ENCODE measurements at places on chromosomes 5 and 9.

DNA sequence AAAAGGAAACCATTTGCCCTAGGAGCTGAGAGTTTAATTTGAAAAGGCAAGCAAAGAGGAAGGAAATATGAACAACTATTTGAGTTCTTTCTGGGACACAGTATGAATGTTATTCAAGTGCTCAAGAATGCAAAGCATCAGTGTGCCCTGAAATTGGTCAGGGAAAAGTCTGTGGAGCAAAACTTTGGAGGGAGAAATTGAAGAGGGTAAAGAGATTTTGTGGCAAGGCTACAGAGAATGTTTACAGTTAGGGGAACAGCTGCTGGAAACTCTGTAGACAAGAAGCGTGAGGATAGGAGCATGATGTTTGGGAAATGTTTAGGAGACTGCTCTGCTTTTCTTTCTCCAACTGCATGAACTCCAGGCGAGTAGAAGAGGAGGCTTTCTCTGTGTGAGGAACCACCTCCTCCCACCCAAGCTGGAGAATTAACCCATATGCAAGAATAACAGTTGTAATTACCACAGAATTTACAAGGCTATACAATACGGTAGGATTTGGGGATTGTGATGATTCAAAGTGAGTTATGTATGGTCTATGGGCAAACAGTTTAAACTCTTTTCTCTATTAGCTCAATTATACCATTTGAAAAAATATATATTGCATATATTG lies 75.4 kb upstream of the IL7R start:
- DNase-seq, result no peak

DNA sequence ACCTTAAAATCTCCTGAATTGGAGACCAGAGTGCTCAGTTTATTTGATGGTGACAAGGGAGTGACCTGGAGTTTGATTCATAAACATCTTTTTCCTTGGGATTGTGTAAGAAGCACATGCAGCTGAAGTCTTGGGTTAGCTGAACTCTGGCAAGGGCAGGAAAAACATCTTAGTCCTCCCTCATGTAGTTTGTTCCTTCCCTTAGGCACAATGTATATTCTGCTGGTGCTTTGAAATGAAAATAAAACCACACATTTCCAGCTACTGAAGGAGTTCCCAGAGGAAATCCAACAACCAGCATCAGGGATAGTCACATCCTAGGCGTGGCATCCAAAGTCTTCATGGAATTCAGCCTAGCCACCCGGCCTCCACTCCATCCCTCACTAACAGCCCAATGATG lies 95.2 kb upstream of the PAPPA start:
- no peak for DNase-seq

DNA sequence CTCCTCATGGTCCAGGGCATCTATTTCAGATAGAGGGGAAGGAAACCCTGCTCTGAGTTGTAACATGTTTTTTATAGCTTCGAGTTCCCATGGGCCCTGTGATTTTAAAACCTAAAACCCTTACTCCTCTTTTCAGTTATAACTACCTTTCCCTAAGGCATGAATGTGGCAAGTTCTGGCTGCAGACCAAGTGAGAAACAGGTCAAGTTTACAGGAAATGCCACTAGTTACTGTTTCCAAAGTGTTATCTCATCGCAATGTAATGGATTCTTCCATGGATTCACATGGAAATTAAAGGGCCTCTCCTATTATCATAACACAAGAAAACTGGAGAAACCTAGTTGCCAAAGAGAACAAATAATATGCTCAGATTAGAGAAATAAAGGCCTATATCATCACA lies 574.5 kb upstream of the GRAMD2B start:
- no peak for DNase-seq

DNA sequence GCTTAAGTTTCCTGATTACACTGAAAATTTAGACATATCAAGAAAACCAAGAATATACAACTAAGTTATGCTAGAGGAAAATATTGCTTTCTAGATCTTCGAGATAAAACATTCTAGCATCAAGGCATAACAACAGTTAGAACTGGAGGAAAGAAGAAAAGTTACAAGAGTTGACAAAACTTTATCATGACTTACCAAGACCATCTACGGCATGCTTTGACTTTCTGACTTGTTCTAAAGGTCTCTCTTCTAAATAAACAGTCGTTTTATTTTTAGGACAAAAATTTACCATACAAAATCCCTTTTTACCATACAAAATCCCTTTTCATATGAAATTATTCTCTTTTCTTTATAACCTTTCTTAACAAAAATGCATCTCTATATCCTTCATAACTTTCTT lies 1110.1 kb upstream of the CDH10 start:
- no peak for DNase-seq

DNA sequence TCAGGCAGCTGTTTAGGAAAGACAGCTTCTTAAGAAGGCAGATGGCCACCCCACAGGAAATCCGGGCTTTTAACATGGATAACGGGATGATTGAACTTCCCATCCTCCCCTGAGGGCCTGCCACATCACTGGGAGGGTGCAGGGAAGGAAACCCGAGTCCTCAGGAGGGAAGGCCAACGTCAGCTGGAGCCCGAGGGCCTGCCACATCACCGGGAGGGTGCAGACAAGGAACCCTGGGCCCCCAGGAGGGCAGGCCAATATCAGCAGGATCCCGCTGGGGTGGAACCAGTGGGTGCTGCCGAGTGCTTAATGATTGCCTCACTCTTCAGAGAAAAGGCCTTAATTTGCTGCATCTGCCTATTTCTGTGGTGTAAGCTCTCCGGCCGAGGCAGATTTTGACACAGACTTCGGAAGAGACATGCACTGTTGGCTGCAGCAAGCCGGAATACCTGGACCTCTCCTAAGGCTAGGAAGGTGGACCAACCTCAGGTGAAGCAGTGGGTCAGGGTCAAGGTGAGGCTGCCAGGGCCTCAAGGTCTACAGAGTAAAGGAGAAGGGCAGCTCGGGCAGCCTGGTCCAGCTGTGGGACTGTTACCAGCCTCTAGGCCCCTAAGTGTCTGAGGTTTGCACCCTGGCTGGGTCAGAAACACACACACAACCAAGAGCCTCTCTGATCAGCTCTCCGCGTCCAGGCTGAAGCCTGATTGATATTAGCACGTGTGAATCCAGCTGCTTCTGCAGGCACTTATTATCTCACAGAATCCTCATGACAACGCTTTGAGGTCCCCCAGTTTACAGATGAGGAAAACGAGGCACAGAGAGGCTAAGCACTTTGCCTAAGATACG lies 14.8 kb upstream of the COL5A1 start:
- no peak for DNase-seq

GRCh38 chr5:73654171-73654811 lies 28.3 kb downstream of the ARHGEF28 start:
- DNase-seq, result no peak

DNA sequence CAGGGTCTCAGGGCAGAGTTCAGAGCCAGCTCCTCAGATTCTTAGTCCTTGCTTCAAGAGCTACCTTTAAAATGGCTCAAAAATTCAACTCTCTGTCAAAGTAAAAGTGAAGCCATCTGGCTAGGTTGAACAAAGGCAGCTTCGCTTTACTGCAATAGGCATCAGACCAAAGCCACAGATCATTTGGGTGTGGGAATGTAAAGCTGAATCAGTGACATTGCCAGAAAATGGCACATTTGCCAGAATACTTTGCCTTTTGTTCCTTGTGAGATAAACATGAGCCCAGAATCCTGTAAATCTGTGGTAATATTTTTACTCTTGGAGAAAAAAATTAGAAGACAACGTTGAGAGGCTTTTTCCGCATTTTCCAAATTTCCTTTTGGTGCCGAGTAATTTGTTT lies 210.5 kb downstream of the PALM2AKAP2 start:
- DNase-seq, result no peak

DNA sequence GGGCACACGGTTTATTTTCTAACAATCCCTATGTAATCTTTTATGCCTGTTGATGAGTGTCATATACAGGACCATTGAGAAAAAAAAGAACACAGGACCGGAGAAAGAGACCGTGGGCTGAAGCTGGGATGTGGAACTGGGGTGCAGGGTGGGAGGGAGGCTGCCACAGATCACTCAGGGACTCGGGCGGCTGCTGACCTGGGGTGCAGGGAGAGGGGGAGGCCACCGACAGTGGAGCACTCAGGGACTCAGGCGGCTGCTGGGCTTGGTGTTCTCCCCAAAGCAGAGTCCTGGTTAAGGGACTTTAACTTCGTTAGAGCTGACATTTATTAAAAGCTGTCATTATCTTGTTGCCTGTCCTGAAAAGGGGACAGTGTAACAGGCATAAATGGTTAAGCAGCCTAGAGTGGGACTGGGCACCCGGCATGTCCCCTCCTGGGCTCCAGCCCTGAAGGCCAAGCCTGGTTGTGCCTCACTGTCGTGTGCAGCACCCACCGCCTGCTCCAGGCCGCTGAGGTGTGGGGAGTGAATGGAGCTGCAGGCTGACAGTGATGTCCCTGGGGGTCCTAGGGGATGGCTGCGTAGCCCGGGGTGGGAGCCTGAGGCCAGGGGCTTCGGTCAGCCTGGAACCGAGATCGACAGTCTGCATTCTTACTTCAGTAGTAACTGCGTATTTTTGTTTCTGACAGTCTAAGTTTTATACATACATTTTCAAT lies 14.0 kb downstream of the NDUFS6 start:
- DNase-seq, result no peak

DNA sequence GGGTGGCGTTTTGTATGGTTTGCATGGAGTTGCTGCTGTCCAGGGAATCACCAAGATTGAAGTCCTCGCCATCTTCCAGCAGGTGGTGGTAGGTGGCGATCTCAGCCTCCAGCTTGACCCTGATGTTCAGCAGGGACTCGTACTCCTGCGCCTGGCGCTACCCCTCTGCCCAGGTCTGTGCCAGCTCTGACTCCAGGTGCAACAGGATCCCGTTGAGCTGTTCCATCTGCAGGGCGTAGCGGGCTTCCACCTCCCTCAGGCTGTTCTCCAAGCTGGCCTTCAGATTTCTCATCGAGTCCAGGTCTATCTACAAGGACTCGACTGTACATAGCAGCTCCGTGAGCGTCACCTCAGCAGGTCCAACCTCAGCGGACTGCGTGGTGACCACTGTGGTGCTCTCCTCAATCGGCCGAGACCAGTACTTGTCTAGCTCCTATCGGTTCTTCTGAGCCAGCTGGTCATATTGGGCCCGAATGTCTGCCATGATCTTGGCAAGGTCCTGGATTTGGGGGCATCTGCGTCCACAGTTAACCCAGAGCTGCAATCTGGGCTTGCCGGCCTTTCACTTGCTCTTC lies 1584.8 kb upstream of the ACO1 start:
- no peak for DNase-seq

- no peak for DNase-seq
Measured at GRCh38 chr5:67178085-67178484, 18.5 kb downstream of the CD180 start.

- DNase-seq, result no peak
Measured at GRCh38 chr5:133035224-133035623, 8.9 kb upstream of the ZCCHC10 start.

- DNase-seq, result no peak
Measured at GRCh38 chr9:14585730-14586473, 107.3 kb downstream of the ZDHHC21 start.

DNA sequence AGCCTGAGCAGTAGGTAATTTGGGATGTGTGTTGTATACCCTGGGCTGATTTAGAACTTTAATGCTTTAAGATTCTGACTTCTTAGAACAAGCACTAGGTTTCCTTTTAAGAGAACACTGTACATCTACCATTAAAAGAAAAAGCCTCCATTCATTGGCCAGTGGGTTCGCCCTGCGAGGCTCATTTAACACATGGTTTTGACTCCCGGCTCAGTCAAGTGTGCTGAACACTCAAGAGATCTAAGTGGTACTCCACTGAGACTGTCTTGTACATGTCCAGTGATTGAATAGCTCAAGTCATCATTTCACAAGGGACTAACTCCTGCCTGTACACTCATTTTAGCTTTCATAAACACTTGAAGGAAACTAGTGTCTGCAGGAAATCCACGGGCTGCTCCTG lies 3.9 kb downstream of the FUBP3 start:
- no peak for DNase-seq

DNA sequence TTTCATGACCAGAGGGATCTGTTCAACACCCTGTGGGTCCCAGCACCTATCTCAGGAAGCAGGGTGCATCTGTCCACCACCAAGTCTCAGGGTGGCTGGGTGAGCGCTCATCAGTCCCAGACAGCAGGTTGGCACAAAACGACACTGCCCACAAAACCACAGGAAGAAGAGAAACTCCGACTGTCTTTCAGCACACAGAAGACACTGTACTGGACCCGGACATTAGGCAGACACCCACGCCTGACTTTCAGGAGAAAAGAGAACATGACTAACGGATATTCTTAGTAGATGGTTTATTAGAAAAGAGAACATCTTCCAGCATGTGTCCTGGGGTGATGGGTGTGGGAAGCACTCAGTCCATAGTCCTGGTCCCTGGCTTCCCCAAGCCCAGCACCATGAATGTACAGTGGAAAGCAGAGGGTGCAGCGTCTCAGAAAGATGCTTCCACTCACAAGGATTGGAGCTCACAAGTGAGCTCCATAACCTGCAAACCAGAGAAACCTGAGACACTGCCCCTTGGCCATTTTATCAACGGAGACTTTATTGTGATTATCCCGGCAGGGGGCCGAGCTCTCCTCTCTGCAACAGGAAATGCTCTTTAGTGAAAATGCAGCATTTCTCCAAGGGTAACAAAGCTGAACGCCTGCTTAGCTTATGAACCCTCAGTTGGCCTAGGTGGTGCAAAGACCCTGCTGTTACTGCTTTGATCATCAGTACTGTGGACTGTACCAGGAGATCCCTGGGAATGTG lies 35.8 kb upstream of the LCP2 start:
- DNase-seq, result no peak

- no peak for DNase-seq
Measured at GRCh38 chr5:131661933-131662332, 26.9 kb upstream of the RAPGEF6 start.

- DNase-seq, result no peak
Measured at GRCh38 chr5:179668391-179668790, 12.4 kb downstream of the CBY3 start.

GRCh38 chr5:33608344-33609041 lies 167.7 kb downstream of the TARS1 start:
- DNase-seq, result peak; percentile 34

- no peak for DNase-seq
Measured at GRCh38 chr9:135819905-135820304, 87.4 kb downstream of the CAMSAP1 start.

DNA sequence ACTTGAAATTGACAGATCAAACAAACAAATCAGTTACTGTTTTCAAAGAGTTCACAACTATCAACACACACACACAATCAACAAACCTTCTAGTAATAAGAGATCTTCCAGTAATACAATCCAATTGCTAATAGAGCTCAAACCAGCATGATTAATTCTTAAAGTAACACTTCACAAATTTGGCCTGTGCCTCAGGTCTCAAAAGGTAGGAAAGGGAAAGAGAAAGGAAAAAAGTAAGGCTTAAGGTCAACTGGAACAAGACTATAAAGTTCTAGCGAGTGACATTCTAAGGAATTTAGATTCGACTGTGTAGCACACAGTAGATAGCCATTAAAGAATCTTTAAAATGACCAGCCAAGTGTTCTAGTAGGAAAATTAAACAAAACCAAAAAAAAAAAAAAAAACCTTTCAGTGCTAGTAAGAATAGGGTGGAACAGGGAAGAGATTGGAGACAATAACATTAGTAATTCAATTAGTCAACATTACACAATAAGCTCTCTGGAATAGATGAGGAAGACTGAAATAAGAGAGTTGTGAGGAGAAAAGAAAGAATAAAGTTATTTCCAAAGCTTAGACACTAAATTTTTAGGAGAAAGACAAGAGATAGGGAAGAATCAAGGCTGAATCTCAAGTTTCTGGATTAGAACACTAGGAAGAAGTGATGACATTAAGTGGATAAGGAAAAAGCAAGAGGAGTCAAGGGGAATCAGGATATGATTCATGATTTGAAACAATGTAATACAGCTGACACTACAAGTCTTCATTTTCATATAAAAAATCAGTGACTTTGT lies 86.1 kb downstream of the FBXL17 start:
- no peak for DNase-seq

Data from NCI-H1092 (cell line).